H54 (cell line): ENCODE measurements at places on chromosomes 4 and X.

DNA sequence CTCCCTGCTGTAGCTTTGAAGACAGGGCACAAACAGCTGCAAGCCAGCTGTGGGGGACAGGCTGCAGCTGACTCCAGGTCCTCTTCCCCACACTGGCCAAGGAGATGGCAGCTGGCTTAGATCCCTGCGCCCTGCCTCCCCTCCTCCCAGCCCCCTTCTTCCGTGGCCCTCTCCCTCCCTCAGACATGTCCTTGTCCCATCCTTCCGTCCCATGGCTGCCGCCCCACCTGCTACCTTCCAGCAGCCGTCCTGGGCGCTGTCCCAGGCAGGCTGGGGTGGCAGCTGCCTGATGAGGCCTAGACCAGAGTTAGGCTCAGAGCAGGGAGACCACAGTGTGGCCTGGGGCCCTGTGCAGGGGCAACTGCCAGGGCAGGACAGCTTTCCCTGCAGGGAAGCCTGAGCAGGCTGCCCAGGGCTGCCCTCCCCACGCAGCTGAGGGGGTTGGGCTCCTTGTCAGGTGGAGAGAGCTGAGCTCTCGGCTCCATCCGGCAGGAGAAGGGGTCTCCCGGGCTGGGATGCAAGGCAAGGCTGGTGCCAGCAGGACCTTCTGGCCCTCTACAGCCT lies 3.3 kb upstream of the BGN start:
- no peak for DNase-seq

- DNase-seq: no peak
Observed at GRCh38 chr4:182880387-182881356, 36.5 kb downstream of the DCTD start.

DNA sequence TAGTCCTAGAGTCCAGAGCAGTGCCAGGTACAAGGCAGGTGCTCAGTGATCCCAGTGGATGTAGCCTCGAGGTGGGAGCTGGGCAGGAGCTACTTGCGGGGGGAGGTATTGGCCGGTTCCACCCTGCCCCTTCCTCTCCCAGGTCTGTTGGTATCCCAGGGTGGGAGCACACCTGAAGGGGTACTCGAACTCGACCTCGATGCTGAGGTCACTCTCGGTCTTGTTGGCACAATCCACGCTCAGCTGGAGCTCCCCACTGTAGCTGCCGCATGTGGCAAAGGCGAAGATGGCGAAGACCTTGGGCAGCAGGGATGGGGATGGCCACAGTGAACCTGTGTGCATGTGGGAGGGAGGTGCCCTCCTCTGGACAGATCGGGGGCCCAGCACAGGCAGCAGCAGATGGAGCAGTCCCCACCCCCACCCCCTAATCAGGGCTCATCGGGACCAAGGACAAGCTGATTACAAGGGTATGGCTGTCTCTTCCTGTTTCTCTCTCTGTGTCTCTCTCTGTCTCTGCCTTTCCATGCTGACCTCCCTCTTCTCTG lies 2.4 kb downstream of the SYP start:
- no peak for DNase-seq

DNA sequence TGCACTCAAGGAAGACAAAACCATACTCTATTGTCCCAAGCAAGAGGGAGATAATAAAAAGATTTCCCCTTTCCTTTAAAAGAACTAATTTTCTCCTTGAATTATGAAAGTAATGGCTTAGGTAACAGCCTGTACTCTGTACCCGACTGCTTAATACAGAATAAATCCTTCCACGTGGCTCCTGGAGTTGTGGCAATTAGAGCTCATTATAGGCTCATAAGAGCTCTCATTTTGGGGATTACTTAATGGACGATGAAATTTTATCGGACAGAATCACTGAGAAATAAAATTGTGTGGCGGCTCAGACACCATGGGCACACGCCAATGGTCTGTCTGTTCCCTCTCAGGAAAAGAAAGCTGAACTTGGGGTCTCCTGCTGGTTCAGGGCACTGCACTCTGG lies 2.8 kb upstream of the GSX2 start:
- DNase-seq: no peak

DNA sequence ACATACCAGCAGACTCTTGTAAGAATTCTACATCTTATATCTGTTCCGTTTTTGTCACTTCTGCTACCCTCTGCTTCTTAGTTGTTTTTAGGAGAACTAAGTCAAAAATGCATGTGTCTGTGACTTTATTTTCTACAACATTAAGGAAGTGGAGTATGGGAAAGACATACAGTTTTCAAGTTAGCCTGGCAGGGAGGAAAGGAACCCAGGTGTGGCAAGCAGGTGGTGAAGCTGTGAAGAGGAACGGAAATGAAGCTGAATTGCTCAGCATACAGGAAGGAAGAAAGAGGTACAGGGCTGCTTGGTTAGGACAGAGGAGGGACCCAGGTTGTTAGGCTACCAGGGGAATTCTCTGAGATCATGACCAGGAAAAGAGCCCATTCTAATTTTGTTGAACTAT lies 9.4 kb downstream of the GPRIN3 start:
- no peak for DNase-seq

- DNase-seq: no peak
Observed at GRCh38 chr4:57078685-57079521, 31.3 kb downstream of the IGFBP7 start.

DNA sequence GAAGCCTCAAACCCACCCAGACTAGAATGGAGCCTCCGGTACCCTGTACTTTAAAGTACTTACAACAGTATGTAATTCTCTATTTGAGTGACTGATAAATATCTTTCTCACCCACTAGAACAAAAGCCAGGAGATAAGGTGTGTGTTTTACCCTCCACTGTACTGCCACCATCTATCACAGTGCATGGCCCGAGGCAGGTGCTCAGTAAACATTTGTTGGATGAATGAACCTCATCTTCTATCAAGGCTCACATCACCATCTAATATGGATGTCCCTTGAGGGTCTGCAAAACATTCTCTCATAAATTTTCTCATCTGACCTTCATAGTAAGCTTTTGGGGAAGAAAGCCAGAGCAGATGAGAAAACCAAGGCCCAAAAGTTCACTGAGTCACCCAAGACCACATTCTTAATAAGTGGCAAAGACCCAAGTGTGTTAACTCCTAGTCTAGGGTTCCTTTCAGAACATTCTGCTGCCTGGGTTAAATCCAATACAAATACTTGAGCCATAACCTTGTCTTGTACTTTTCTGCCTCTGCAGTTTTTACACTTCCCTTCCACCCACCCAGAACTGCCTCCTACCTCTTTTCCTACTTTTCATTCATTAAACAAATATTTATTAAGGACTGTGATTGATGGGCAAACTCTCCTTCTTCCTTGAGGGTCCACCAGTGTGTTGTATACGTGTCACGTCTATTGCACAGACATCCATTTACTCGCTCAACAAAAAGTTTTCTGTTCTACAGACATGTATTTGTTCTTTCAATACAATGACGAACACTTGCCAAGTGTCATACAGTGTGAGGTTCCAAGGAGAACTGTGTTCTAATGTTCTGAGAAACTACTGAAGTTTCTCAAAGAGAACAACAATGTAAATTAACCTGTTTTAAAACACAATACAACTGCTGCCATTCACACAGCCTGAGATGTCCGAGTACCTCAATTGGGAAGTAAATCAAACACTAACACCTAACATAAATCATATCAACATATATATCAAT lies 35.7 kb downstream of the APBB2 start:
- no peak for DNase-seq

GRCh38 chr4:55385201-55385649 lies 10.5 kb upstream of the TMEM165 start:
- no peak for DNase-seq

DNA sequence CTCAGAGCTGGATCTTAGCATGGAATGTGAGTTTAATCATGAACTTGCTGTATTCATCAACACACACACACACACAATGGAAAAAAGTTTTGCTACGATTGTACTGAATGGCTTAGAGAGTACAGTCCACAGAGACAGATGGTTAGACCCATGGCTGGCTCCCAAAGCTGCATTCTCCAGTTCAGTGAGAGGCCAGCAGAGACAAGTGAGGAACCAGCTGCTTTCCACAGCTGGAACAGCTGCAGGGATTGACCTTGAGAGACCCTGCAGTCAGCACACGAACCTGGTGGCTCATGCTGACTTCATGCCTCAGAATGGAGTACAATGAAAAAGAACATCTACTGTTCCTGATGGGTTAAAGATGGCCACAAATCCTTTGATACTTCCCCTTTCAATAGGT lies 94.5 kb downstream of the DHX15 start:
- DNase-seq: no peak

DNA sequence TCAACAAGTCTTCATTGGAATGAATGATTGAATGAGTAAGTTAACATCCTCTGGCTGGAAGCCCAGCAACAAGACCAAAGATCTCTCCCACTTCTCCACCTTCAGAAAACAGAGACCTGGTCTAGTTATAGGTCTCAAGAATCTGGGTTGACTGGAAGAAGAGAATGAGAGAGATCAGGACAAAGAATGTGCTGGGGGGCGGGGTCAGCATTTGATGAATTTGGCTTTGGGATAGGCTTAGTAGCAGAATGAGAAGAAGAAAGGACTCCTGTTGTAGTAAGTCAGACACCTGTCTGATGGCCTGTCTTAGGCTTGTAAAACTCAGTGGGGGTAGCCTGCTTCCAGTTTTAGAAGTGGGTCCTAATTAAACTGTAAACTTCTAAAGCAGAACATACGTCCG lies 51.0 kb downstream of the TRIM2 start:
- no peak for DNase-seq

- no peak for DNase-seq
Observed at GRCh38 chr4:845836-846251, 19.9 kb upstream of the CPLX1 start.

DNA sequence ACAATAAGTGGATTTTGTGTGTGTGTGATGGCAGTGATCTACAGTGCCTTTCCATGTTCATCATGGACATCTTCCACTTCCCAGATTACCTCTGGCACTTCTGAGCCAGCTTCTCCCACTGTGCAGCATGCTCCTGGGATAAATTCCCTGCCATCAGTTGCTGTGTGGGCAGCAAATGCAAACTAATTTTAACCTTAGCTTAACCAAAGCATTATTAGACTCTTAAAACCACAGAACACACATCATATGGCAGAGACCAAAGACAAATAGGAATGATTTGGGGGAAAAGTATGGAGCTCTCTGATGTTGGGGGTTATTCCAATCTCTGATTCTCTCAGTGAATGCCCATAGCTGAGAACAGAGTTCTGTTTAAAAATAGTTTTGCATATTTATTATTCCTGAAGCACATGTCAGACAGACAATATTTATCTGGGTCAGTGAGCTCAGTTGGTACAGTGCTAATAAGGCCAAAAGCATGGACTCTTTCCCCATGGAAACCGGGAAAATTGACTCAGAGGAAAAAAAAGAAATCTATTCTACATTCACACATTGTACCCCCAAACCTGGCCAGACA lies 567.4 kb downstream of the IQCM start:
- DNase-seq: no peak

GRCh38 chr4:146063143-146063542 lies 112.4 kb upstream of the LSM6 start:
- DNase-seq: no peak

DNA sequence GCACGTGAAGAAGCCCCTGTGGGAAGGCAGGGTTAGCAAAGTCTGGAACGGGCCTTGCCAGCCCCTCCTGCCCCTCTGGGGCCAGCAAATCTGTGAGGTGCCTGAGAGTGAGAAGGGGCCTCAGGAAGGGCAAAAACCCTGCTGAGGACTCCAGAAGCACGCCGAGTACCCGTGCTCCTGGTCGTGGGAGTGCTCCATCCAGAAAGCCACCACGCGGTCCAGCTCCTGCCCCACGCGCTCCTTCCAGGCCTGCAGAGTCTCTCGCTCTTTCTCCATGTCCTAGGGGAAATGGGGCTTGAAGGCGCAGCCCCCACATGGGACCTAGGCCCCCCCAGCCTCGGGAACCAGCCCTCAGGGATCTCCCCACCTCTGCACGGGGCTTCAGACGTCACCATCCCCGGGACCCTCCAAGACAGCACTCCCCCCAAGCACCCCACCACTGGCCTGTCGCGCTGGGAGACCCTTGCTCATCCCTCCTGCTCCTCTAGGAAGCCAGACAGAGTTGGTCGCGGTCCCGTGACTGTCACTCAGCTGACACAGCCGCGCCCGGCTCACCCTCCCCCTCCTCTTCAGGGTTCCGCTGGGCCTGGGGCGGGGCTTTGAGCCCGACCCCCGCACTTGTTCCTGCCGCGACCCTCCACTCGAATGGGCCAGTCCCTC lies at the start of gene RENBP:
Gene RENBP (minus strand): TSS at position 504 of the 660 bp plus-strand sequence. CDS start 33 bp downstream, at position 471.
- no peak for DNase-seq
